ENCODE measurements at places on chromosomes 1 and 21.

GRCh38 chr1:119674835-119675289, 26.8 kb upstream of the ZNF697 start:
- DNase-seq = peak; percentile 10

- DNase-seq = no peak
These were observed 2.9 kb downstream of the TATDN3 start for GRCh38 chr1:212794561-212795014.

DNA sequence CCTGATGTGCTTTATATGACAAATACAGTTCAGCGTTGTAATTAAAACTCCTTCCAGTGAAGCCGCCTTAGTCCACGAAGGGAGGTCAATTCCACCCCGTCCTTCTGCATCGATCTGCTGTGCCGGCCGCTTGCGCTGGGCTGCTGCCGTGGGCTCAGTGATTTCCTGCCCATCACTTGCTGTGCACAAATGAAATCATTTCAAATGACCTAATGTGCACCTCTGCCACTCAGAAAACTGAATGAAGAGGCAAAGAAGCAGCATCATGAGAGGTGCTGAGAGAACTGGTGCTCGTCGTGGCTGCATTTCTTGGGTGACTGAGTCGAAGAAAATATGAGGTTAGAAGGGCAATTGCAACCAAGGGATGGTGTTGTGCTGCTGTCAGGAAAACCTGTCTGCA, 144.3 kb upstream of the SYT6 start:
- DNase-seq = no peak

DNA sequence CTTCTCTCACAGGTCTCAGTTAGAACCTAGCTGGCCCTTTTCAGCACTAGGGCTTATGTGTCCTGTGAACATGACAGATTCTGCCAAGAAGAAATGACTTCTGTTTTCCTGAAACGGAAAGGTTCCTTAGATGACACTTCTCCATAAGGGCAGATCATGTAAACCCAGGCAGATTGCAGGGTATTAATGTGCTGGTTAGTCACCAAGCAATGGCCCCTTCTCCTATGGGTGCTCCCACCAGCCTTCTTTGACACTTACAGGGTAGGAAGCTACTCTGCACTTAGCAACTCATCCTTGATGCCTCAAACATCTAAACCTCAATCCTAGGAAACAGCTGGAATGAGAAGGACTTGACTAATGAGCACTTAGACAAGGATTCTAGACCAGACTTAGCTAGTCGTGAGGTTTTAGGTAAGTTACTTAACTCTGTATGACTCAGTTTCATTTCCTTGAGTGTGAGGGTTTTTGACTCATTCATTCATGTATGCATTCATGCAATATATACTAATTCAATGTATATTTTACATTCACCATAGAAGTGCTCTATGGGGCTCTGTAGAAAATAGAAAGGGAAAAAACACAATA, 74.1 kb upstream of the PLXNA2 start:
- no peak for DNase-seq

DNA sequence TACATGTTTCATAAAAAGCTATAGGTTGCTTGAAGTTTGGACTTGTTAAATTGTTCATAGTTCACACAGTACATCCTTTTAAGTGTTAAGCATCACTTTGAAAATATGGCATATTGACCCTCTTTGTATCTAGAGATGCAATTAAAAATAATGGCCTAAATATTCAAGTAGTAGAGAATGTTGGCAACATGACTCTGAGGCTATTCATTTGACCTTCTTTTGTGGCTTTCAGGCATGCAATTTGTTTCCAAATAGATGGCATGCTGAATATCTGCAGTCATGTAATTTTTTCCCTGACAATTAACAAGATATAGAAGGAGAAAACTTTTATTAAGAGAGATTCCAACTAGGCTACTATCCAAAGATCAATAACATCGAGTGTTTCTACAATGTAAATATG, 230.5 kb upstream of the ZRANB2 start:
- no peak for DNase-seq

DNA sequence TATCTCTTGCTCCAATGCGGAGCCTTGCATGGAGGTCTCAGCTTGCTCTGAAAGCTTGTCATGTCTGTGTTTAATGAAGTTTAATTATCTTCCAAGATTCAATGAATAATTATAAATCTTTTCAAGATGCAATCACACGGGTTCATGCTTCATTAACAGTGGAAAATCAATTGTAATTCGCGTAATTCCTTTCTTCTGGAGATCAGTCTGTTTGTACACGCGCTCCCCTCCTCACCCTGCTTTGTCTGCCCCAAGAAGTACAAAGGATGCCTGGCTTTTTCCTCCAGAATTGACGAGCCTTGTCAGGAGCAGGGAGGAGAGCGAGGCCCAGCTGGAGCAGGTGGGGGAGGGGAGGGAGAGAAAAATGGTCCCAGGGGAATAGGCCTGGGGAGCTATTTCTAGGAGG, 65.0 kb upstream of the DISP3 start:
- DNase-seq = no peak

DNA sequence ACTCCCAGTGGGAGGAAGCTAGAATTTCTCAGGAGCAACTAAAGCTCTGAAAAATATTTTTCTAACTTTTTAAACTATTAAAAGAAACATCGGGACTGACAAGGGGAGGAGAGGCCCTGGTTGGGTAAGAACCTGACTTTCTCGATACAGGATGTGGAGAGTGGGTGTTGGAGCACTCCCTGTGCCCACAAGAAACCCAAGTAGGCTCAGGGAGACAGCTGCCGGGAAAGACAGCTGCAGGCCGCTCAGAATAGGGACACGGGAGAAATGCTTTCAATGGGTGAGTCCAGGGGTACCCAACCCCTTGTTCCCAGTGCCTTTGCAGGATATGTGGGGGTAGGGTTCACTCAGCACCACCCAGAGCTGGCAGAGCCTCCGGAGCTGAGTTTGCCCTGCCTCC, 43.6 kb downstream of the PLEKHA6 start:
- DNase-seq = no peak

GRCh38 chr1:39130325-39130724, 74.2 kb upstream of the MACF1 start:
- no peak for DNase-seq

- DNase-seq = no peak
These were observed 96.7 kb upstream of the CXADR start for GRCh38 chr21:17416139-17416538.

GRCh38 chr21:33124889-33125288, 54.9 kb downstream of the OLIG1 start:
- no peak for DNase-seq

GRCh38 chr1:185281245-185281644, 35.8 kb downstream of the IVNS1ABP start:
- DNase-seq = peak; percentile 80

GRCh38 chr1:106831511-106831910, 225.0 kb upstream of the PRMT6 start:
- no peak for DNase-seq

DNA sequence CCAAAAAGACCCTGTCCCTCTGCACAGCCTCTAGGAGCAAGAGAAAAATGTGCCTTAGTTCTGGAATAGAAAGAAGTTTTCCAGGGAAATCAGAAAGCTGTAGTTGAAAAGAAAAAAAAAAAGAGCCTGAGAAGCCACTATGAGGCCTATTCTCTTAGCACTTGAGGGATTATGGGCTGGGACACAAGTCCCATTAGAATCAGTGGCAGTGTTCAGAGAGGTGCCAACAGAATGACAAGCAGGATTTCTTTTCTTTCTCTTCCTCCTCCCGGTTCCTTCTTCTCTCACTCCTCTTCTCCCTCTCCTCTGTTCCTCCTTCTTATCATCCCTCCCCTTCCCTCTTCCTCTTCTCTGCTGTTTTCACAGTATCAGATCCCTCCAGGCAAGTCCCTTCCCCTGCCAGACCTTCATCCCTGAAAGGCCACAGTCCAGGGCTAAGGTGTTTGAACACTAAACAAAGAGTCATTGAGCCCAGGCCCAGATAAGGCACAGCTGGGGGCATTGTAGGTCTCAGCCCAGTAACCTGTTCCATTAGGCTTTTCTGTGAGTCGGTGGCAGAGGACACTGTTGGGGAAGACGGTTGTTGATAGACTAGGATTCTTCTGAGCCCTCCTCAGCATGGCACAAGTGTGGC, 64.7 kb upstream of the LPGAT1 start:
- no peak for DNase-seq

DNA sequence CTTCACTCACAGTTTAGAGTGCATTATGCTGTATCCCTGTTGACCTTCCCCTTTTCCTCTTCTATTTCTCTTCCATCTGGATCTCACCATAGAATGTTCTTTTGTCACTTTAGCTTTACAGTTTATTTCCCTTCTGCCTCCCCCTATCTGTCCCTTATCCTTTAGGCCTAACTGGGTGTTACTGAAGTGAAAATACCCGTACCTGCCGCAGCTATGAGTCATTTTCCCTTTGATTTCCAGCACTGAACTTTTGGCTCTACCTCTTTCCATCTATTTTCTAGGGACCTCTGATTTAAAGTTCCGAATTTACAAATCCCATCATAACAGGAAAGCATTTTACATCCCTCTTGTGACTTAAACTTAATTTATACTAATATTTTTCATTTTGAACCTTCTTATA, 19.7 kb downstream of the ITSN1 start:
- no peak for DNase-seq

GRCh38 chr1:201603613-201604232, 64.8 kb downstream of the NAV1 start:
- no peak for DNase-seq

DNA sequence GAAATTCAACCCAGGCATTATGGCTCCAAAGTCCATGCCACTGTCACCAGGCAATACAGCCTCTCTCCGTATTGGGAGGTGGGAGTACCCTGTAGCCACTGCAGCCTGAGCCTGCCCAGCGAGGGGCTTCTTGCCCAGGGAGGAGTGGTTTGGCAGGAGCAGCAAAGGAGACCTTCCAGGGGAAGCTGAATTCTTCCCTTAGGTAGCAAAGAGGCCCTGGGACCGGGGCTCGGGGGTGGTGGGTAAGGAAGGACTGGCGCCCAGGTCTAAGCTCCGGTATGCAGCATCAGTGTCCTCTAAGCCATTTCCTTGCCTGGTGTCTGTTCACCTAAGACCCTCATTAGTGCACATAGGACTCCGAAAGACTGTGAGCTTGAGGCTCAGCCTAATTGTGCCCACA, 17.0 kb downstream of the TNNT2 start:
- no peak for DNase-seq

DNA sequence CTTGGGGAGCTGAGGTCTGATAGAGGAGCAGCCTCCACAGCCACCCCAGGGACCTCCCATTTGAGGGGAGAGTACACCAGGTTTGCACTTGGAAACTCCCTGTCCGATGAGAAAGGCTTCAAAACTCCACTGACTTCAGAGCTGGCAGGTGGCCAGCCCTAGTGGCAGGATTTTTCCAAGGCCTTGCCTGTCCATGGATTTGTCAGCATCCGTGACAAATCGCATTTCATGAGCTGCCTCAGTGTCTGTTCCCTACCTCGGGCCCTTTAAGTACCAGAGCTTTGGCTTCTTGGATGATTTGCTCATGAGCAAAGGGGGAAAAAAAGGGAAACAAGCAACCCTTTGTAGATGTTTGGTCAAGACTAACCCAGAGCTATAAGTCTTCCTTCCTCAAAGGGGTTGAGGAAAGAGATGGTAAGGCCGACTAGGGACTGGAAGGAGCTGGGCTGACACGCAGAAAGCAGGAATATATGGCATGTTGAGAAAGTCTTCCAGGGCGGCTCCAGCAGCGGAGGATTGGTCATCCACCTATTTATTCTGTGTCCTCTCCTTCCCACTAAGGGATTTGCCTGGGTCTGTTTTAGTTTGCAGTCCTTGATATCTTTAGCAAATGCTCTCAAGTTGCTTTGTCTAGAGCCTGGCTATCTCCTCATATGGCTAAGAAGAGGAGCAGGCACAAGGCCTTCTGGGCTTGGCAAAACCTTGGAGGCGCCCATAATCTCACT, 2.7 kb upstream of the HSPG2 start:
- DNase-seq = no peak

- DNase-seq = no peak
These were observed 97.6 kb downstream of the CC2D1B start for GRCh38 chr1:52268372-52268771.

- DNase-seq = no peak
These were observed 131.2 kb upstream of the FAM78B start for GRCh38 chr1:166297993-166298392.

DNA sequence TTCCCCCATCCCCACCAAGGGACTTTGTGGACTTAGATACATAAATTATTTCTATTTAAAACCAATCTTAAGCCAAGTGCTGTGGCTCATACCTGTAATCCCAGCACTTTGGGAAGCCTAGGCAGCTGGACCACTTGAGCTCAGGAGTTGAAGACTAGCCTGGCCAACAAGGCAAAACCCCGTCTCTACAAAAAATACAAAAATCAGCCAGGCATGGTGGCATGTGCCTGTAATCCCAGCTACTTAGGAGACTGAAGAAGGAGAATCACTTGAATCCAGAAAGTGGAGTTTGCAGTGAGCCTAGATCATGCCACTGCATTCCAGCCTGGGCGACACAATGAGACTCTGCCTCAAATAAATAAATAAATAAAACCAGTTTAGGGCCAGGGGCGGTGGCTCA, 4.5 kb upstream of the LAX1 start:
- no peak for DNase-seq

All from naive thymus-derived CD4-positive, alpha-beta T cell (primary cell).